Activated CD4-positive, alpha-beta T cell treated with anti-CD3 and anti-CD28 coated beads for 4 hours (primary cell): ENCODE measurements at places on chromosomes 7 and 10.

GRCh38 chr10:133308421-133309099, at the start of the genes TUBGCP2 and ZNF511:
Gene TUBGCP2 (minus strand): TSS chr10:133308872. CDS start chr10:133302941, 5,931 bp downstream.
Gene ZNF511 (plus strand): TSS chr10:133308914. CDS start chr10:133308944, 30 bp downstream.
- DNase-seq = peak; percentile 90

DNA sequence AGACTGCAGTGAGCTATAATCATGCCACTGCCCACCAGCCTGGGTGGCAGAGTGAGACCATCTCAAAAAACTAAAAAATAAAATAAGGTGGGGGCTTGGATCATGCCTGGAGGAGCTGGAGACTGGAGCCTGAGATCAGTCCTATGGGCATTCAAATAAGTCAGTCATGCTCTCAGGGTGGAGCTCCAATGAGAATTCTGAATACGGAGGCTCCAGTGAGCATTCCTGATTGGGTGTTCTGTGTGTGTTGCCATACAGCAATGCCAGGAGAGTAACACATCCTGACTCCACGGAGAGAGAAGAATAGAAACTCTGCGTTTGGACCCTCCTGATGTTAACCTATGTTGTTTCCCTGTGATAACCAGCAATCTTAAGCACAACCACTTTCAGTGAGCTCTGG, 16.0 kb downstream of the UBE2D4 start:
- DNase-seq = no peak

DNA sequence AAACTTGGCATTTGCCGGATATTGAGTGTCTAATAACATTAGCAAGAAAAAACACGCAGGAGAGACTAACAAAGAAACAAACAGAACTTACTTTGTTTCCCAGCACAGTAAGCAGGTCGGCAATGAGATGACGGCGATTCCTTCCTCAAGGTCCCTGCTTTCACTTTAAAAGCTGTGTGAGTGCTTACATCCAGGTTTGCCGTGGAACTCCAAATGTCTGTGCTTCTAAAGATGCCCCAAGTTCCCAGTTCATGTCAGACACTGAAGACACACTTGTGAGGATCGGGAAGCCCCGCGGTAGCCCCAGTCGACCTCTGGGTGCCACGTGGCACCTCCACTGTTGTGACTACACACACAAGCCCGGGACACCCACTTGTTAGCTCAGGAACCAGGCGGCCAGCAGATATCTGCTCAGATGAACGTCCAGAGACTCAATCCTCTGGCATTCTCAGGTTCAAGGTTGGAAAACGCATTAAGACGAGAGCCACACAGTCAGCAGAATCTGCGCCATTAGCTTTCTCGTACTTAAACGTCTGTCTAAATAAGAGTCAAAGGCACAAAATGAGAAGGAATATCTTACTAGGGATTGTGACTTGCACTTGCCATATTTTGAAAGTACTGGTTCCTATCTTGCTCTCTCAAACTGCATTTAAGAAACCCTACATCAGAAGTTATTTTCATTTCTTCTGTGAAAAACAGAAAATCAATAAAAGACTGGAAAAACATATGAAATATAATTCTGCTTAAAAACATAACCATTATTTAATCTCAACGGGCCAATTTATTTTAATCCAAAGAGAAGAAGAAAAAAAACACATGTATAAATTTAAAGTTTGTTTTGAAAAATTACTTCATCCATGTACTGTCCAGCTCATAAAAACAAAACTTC, 207.6 kb upstream of the KLF14 start:
- DNase-seq = peak; percentile 51

- no peak for DNase-seq
Measured at GRCh38 chr7:29463504-29464158, 100.0 kb upstream of the PRR15 start.

DNA sequence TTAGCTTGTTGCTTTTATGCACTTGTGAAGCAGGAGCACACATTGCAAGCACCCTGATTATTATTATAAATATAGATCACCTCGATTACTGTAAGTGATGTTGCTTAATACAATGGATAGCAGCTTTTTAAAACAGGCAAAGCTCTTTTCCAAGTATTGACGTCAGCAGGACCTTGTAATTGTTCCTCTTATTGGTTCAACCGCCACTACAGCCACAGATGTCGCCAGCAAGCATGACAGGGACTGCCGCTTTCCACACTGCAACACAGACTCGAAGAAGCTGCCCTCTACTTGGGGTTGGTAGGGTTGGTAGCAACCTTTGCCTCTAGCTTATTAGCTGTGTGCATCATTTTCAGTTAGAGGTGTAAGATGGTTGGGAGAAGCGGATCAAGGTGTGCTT, 167.6 kb downstream of the ZNF365 start:
- DNase-seq = no peak

DNA sequence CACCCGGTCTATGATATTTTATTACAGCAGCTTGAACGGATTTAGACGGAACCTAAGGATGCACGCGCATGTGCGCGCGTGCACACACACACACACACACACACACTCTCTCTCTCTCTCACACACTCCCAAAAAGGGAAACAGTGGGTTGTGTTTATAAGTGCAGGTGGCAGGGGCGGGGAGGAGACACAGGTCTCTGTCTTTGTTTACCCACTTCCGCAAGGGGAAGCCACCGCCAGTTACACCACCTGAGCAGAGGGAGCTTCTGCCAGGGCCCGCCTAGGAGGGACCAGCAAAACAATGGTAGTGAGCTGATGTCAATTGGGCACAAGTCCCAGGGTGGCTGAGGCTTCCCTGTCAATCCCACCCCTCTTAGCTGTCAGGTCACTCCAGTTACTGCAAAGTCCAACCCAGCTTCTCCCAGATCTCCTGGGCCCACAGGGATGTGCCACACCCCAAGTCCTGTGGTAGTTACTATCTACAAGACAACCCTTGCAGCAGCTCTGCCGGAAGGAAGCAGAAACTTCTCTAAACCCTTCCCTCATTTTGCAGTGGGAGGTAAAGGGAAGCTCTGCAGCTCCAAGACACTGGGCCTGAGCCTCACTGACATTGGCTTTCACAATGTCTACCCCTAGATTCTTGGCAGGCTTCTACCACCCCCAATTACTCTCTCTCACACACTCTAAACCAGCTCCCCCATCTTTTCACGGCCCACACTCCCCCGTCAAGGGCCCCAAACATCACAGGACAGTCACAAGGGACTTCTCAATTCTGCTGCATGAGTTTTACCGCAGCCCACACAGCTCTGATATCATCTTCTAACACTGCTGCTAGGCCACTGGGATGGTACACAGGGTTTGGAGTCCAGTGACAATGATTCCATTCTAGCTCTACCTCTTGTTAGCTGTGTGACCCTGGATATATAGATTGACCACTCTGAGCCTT, 17.6 kb downstream of the ANXA11 start:
- peak; percentile 63 for DNase-seq

- DNase-seq = no peak
Measured at GRCh38 chr7:47401611-47402570, 180.0 kb downstream of the TNS3 start.
